Fibroblast of villous mesenchyme (primary cell): ENCODE measurements at places on chromosomes 6 and 20.
A peak's percentile ranks its signal among the peaks of the same experiment; 100 is the strongest.

DNA sequence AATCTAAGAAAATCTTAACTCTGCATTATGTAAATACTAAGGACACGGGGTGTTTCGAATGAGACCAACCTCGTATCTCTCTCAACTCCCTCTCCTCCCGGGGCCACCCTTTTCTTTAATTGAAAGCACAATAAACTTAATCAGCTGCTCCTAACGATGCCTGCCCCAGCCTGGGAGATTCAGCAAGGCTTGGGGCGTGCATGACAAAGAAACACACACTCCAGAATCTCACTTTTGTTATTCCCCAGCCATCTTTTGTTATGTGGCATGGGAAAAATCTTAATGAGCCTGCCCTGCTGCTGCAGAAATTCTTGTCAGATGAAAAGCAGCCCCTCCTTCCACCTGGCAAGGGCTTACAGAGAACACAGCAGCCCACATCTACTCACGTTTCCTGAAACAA, 117.4 kb downstream of the TTLL2 start:
- no peak for DNase-seq

- DNase-seq: no peak
Observed at GRCh38 chr6:30547454-30547853, 8.8 kb downstream of the GNL1 start.

DNA sequence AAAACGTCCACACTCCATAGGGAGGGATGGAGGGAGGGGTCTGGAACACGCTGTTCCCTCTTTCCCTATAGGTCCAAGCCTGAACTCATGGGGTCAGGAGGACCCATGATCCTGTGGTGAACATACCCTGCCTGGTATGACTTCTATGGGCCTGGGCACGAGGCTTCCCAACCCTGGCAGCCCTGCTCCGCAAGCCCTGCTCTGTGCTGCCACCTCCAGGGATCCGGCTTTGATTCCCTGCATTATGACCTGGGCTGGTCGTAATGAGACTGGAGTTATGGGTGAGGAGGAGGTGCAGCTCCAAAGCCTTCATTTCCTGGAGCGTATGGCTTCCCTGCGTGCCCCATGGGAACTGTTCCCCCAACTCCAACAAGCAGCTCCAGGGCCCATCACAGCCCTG, 54.9 kb downstream of the CDH22 start:
- DNase-seq: no peak

DNA sequence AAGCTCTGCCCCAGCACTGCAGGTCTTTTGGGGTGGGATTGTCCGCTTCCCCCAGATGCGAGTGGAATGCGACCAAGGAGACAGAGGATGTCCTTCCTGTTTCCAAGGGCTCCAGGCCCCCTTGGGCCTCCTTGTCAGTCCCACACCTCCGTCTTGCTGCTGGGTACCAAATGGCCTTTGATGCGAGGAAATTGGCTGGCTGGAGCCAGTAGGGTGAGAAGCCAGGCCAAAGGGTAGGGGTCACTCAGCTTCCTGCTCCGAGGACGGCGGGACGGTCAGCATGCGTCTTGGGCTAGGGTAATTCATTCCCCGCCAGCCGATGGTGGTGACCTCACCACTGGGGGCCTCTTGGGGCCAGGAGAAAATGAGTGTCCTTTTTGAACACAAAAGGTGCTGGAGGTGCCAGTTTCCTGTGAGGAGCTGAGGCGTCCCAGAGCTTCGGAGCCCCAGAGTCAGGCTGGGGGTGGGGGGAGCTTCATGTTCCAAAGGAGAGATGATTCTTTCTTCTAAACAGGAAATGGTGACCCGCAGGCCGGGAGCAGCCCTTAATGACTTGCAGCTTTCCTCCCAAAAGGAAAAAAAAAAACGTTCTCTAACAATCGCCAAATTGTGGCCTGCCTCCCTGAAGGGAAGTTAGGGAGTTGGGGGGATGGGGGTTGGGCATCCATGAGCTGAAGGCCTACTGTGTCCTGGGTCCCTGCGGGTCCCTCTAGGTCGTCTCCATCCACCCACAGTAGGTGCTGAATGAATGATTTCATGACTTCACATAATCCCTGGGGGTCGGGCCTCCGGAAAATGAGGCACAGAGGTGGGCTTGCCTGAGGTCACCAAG, 6.7 kb downstream of the SNAI1 start:
- DNase-seq: peak; percentile 87

- DNase-seq: no peak
Observed at GRCh38 chr20:60584221-60584620, 626.0 kb downstream of the CDH26 start.

DNA sequence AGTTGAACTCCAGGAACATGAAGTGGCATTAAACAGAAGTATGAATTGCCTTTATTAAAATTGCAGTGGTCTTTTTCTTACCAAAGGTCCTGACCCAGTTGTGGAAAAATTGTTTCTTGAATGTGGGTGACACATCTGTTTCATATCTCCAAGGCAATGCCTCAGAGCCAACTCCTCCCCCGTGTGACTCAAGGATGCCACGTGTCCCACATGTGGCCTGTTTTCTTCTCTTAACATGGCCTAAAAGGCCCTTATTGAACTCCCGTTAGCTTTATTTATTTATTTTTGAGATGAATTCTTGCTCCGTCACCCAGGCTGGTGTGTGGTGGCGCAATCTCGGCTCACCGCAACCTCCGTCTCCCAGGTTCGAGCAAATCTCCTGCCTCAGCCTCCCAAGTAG, 128.4 kb upstream of the ESR1 start:
- peak; percentile 91 for DNase-seq

- no peak for DNase-seq
Observed at GRCh38 chr6:140434761-140435160, 1060.3 kb upstream of the CITED2 start.

- DNase-seq: no peak
Observed at GRCh38 chr6:129583866-129584265, 126.1 kb downstream of the ARHGAP18 start.

DNA sequence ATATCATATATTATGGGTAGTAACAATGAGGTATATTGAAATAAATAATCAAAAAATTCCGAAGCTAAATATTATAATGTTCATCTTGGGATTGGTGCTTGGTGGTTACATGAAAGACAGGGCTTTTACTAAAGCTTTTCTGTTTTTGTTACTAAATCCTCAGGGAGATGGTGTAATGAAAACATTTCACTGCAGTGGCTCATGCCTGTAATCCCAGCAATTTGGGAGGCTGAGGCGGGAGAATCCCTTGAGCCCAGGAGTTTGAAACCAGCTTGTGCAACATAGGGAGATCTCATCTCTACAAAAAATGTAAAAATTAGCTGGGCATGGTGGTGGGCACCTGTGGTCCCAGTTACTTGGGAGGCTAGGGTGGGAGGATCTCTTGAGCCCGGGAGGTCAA, 42.9 kb downstream of the AFG1L start:
- no peak for DNase-seq

- DNase-seq: no peak
Observed at GRCh38 chr6:113894712-113895674, 37.8 kb downstream of the MARCKS start.

DNA sequence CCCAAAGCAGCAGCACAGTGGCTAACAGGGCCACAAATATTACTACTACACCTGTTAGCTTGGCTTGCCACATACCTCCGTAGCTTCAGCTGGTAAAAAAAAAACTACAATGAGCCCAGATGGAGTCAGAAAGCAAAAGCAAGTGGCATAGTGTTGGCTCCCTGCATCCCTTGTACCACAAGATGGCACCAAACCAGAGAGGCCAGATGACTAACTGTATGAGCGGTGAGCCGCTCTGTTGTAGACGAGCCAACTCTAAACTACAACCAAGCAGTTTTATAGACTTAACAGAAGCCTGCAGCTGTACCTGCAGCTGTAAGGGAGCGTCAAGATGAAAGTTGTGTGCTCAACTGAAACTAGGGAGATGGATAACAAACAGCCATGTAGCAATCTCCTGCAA, 84.5 kb upstream of the MCHR2 start:
- peak; percentile 8 for DNase-seq

DNA sequence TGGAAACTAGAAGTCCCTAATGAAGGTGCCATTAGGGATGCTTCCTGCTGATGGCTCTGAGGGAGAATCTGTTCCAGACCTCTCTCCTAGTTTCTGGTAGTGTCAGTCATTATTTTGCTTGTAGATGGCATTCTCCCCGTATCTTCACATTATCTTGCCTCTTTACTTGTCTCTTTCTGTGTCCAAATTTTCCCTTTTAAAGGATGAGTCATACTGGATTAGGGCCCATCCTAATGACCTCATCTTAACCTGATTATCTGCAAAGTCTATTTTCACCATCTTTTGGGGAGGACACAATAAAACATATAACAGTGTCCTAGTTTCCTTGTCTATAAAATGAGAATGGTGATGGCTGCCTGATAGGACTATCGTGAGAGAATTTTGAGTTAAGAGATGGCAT, 27.3 kb downstream of the ZNF391 start:
- no peak for DNase-seq
